Midbrain (tissue), 1 donor: ENCODE measurements at places on chromosomes 1 and 21.
A peak's percentile ranks its signal among the peaks of the same experiment; 100 is the strongest.

DNA sequence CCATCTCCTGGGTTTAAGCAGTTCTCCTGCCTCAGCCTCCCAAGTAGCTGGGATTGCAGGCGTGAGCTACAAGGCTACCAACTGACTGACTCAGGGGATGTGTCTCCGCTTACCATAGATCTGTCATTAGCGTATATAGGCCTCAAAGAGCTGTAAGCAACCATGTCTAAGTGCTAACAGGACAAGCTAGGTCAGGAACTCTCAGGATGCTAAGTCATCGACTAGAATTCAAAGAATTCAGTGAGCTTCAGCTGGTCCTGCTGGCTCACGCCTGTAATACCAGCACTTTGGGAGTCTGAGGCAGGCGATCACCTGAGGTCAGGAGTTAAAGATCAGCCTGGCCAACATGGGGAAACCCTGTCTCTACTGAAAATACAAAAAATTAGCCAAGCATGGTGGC lies 29.5 kb downstream of the CAPN2 start:
- no peak for DNase-seq

- no peak for DNase-seq
Observed at GRCh38 chr1:160200786-160201185, 4.4 kb upstream of the PEA15 start.

- peak; percentile 35 for DNase-seq
Observed at GRCh38 chr1:65235867-65236805, 73.2 kb upstream of the DNAJC6 start.

DNA sequence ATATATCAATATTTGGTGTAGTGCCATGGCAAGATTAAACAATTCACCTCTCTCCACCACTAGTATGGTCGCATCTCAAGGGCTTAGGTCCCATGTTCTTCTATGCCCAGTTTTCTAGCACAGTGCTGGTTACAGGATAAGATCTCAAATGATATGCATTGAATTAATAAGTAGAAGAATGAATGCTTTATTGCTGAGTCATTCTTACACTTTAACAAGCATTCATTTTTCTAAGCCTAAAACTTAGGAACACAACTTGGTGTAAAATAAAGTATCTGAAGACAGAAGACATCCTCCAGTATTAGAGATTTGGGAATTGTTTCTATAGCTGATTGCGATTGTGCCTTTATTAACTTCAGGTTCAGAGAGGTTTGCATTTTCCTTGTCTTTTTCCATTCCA lies 85.8 kb downstream of the TBX15 start:
- no peak for DNase-seq

- DNase-seq = no peak
Observed at GRCh38 chr1:45677751-45678245, 8.5 kb downstream of the GPBP1L1 start.

DNA sequence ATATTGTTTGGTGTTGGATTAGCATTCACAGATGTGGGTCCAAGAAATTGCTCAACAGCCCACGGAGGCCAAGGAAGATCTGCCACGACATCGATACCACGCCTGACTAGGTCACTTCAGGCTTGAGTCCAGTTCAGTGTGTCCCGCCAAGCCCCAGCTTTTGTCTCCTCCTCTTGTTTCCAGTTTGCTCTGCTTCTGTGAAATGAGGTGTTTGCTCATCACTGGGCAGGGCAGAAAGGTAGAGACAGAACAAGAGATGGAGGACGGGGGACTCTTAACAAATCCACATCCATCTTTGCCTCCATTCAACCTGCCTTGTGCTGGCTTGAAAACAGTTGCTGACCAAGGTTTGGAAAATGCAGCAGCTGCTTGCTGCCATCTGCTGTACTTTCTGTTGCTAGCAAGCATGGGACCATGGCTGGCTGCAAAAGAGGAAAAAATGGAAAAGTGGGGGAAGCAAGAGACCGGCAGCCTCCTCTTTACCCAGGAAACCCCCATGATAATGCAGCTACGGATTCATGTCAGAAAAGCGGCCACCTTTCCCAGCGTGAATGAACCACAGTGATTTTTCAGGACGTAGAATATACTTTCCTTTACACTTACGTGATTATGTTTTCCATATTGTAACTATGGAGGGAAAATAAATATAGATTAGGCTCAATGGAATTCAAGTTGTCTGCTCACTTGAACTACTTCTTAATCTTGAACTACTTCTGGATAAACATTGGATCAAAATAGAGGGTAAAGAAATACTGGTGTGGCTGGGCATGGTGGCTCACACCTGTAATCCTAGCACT lies 80.2 kb upstream of the GREM2 start:
- peak; percentile 51 for DNase-seq

DNA sequence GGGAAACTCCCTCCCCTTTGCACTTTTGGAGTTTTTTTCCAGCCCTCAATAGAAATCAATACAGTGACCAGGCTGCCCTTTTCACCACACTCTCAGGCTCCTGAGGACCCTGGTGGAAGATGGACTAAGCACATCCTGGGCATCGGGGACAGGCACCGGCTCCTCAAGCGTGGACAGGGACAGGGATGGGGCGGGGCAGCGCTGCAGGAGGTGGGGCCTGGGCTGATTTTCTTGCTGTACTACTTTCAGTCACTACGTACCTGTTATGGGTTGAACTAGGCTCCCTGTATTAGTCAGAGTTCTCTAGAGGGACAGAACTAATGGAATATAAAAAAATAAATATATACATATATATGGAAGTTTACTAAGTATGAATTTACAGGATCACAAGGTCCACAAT lies 2.5 kb downstream of the MX2 start:
- no peak for DNase-seq

- no peak for DNase-seq
Observed at GRCh38 chr1:194047921-194048320, 861.5 kb upstream of the B3GALT2 start.

DNA sequence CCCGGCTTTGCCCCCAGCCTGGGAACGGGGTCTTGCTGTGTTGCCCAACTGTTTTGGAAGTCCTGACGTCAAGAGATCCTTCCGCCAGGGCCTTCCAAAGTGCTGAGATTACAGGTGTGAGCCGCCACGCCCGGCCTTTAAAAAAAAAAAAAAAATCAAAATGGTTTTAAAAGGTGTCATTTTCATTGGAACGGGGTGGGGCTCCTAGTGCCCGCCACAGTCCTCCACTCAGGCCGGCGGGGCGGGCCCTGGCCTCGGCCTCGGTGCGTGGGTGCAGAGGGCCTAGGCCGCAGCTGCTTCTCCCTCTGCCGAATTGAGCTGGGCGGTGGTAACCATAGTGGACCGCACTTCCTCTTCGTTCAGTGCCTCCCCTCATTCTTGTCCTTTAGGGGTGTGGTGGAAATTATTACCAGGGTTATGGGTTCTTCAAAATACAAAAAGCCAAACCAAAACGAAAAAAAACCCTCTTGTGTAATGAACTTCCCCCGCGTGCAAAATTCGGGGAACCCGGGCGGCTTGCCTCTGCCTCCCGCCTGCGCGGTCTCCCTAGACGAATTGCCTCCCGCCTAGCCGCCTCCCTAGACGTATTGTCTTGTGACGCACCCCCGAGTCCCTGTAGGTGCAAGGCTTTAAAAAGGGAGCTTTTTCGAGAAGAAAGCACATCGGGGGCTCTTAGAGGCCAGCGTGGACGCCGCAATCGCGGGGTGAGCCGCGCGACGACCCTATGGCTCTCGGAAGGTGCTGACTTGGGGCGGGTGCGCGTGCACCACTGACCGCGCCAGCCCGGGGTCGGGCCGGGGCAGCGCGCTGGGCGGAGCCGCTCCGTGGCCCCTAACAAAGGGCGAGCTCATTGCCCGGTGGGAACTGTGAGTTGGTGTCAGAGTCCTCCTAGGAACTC lies 10.5 kb upstream of the SPEN start:
- no peak for DNase-seq

- DNase-seq = no peak
Observed at GRCh38 chr1:6281511-6282402, 20.9 kb upstream of the GPR153 start.

DNA sequence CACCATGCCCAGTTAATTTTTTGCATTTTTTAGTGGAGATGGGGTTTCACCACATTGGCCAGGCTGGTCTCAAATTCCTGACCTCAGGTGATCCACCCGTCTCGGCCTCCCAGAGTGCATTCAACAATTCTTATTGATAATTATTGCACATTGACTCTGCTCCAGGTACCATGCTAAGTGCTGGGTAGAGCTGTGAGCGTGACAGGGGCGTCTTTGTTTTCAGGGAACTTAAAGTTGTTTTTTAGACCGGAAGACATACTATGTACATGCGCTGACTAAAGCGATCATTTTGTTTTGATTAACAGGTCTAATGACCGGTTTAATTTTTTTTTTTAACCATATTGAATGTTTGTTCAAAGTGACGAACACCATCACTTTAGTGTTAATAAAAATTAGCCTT lies 4.0 kb downstream of the CD247 start:
- no peak for DNase-seq

GRCh38 chr1:92577261-92577895 lies 90.7 kb upstream of the GFI1 start:
- peak; percentile 2 for DNase-seq

DNA sequence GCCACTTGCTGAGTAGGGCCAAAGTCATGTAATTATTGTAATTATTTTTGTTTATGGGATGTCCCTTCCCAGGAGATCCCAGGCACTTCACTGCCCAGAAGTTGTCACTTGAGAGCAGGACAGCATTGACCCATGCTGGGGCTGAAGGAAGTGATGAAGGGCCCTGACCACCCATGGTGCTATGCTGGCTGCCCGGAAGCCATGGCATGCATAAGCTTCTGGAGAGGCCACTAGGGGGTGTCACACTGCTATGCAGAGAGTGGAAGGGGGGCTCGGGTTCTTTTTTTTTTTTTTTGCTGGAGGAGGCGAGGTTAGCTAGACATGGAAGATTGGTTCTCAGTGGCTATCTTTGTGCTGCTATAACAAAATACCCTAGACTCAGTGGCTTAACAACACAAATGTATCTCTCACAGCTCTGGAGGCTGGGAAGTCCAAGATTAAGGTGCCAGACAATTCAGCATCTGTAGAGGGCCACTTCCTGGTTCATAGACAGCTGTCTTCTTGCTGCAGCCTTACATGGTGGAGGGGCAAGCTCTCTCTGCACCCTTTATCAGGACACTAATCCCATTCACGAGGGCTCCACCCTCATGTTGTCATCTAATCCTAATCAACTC lies 84.9 kb downstream of the CNIH3 start:
- no peak for DNase-seq

GRCh38 chr1:101566883-101567538 lies 330.2 kb downstream of the S1PR1 start:
- DNase-seq = no peak

- DNase-seq = no peak
Observed at GRCh38 chr1:217373761-217374701, 256.9 kb downstream of the GPATCH2 start.

DNA sequence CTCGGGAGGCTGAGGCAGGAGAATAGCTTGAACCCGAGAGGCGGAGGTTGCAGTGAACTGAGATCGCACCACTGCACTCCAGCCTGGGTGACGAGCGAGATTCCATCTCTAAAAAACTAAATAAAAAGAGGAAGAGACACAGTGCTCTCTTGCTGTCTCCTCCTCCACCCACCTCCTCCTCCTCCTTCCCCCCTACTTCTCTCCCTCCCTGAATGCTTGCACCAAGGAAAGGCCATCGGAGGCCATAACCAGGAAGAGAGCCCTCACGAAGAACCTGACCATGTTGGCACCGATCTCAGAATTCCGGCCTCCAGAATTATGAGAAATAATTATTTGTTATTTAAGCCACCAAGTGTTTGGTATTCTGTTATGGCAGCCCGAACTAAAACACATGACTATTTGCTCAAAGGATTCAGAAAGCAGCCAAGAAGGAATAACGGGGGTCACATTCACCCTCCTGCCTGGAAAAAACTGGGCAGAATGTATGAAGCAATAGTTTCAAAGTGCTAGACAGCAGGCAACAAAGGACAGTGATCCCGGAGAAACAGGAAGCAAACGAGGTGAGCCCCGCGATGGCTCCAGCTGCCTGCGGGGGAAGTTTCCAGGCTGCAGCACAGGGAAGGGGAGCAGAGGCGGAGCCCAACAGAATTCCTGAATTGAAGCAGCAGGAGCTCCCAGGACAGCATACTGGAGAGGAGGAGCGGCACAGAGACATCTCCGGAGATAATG lies 35.8 kb downstream of the LDLRAD1 start:
- DNase-seq = no peak

DNA sequence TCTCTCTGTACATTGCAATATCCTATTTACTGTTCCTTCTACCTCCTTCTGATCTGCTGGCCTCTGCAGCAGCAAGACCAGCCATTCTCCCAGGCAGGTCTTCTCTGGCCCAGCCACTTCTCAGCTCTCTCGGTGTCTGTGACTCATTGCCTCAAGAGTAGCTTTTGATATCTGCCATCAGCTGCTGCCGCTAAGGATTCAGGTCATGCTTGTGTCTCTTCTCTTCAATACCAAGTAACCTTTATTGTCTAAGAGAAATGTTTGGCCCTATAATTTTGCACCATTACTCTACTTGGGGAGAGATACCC lies 101.8 kb downstream of the TMEM53 start:
- DNase-seq = no peak

DNA sequence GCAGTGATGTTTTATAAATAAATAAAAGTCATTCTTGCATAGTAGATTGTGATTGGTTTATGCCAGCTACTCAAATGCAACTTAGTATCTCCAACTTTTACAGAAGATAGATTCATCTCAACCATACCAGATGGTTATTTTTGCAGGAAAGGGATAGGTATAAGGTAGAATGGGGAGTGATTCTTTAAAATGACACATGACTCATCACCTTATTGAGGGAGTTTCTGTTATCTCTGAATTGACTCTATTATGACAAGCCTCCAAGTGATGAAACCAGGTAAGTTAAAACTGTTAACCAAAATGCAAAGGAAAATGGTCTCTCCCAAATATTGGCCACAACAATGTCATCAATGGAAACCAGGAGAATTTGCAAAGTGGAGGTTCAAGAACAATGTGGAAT lies 54.5 kb downstream of the PTPRC start:
- no peak for DNase-seq

DNA sequence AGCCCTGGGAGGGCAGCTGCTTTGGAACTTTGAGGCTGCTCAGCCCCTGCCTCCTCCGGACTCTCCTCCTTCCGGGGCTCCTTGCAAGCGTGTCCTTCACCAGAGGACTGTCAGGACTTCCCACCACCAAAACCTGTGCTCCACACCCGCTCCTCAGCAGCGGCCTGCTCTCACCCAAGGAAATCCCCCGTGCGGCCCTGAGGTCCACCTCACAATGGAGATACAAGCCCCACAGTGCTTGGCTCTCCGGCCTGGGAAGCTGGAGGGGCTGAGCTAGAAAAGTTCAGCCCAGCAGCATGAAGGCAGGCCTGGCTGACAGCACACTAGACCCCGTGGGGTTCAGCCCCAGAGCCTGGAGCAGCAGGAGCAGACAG lies 33.6 kb downstream of the PGBD5 start:
- no peak for DNase-seq

DNA sequence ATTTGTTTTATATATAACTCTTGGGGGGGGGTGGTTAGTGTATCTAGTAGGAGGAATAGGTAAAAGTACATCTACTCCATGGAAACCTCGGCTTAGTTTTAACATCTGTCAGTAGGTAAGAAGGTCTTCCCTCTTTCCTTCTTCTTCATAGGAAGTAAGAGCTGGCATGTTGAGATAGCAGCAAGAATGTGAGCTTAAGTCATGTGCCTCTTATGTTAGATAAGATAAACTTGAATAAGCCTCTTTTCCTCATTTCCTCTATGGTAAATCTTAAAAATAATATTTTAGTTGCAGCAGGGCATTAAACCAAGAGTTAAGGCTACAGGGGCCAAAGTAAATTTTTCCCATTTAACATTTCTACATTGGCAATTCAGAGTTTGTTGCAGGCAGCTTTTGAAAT lies 100.4 kb downstream of the MAP3K21 start:
- DNase-seq = no peak
